ENCODE measurements at places on chromosomes 16 and 17.
A peak's percentile ranks its signal among the peaks of the same experiment; 100 is the strongest.

DNA sequence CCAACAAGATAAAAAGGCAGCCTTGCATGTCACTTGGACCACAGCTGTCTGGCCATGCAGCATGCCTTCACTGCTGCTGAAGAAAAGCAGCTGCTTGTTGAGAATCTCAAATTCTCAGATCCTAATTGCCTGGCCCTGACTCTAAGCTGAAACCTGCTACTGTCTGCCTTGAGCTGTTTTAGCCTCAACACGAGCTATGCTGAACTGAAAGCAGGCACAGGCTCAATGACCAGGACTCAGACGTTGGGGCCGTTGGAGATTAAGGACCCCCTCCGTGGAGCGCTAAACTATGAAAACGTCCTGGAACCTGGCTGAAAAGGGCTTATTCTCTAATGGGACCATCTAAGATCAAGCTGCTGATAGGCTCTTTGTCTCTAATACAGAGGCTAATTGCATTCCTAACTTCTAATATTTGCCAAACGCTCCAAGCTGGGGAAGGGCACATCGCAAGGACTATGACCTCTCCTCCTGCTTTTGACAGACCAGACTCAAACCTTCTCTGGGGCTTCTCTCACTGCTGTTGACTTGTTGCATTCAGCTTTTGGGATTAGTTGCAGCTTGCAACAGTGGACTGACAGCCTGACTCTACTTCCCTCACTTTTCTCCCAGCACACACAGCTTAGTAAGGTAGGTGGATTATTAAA is 4.6 kb upstream of the PLK1 start:
- DNase-seq: no peak

DNA sequence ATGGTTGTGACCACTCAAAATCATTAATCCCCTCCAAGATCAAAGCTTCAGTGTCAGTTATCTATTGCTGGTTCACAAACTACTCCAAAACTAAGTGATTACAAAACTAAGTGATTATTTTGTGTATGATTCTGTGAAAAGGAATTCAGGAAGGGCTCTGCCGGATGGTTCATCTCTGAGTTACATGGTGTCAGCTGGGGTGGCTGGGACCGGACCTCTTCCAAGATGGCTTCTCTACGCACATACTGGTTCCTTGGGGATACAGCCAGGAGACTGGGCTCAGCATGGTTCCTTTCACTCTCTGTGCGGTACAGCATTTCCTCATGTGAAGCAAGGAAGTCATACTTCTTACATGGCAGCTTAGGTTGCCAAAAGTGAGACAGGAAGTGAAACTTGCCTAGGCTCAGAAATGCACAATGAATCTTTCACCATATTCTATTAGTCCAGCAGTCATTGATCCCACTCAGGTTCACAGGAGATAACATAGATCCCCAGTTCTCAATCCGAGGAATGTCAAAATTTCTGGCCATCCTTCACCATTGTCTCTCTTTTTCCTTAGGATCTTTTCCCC is 97.9 kb upstream of the IRX6 start:
- no peak for DNase-seq

DNA sequence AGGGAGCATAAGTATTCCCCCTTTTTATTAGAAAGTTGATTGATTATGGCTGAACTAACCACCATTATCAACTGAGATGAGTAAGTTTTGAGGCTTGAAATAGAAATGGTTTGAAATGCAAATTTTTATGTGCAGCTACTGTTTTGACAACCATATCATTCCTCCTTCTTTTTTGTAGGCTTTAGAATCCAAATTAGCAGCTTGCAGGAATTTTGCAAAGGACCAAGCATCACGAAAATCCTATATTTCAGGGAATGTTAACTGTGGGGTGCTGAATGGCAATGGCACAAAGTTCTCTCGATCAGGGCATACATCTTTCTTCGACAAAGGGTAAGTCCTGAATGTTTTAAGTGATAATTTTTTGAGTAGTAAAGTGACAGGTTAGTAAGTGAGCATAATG is 24.1 kb downstream of the NDEL1 start:
- DNase-seq: no peak

GRCh38 chr17:7056386-7056785 is 12.5 kb upstream of the SLC16A11 start:
- no peak for DNase-seq

DNA sequence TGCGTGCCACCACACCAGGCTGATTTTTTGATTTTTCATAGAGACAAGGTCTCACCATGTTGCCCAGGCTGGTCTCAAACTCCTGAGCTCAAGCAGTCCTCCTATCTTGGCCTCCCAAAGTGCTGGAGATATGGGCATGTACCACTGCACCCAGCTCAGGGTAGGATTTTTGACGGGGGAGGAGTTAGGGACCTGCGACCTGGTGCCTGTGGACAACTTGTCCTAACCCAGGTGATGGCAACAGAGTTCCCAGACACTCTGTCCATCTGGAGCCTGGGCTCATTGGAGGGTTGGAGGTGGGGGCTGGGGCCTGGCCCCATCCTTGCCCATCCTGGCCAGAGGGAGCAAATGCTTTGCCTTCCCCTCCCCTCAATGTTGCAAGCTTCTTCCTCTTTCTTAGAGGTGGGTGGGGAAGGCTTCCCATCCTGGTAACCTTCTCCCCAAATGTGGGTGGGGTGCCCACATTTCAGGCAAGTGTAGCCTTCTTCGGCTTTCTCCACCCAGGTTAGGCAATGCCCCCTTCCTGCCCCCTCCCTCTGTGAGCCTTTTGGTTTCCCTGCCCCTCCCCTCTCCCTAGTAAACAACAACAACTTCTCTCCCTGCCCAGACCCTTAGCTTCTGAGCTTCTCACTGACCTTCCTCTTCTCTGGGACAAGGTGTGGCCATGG is 24.9 kb downstream of the RARA start:
- peak; percentile 94 for DNase-seq

DNA sequence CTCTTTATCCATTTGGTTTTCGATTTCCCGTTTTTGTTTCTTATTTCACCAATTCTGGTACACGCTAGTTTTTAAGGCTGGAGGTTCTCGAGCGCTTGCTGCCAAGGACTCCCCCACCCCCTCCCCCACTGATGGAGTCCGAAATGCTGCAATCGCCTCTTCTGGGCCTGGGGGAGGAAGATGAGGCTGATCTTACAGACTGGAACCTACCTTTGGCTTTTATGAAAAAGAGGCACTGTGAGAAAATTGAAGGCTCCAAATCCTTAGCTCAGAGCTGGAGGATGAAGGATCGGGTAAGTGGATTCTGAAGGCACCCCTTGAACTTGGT is 825 bp downstream of the RPTOR start:
- DNase-seq: no peak

DNA sequence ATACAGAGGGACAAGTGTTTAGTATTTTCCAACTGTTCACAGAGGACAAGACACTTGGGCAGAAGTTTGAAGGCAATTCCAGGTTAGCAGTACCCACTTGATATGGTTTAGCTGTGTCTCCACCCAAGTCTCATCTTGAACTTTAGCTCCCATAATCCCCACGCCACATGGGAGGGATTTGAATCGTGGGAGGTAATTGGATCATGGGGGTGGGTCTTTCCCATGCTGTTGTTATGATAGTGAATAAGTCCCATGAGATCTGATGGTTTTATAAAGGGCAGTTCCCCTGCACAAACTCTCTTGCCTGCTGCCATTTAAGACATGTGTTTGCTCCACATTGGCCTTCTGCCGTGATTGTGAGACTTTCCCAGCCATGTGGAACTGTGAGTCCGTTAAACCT is 668.9 kb downstream of the MAF start:
- DNase-seq: no peak

DNA sequence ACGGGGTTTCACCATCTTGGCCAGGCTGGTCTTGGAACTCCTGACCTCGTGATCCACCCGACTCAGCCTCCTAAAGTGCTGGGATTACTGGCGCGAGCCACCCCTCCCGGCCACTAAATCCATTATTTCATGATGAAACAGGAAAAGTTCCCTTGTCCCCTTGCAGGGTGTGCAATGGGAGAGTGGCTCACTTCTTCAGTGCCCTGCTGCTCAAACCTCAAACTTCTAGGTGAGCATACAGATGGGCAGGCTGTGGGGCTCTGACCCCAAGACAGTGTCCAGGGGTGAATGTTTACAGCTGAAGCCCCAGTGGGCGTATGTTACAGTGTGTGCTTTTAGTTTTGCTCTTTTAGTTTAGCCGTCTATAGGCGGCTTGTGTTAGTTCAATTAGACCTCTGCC is 34.7 kb downstream of the GJC1 start:
- DNase-seq: no peak

- no peak for DNase-seq
Measured at GRCh38 chr16:66289051-66289680, 77.3 kb upstream of the CDH5 start.

DNA sequence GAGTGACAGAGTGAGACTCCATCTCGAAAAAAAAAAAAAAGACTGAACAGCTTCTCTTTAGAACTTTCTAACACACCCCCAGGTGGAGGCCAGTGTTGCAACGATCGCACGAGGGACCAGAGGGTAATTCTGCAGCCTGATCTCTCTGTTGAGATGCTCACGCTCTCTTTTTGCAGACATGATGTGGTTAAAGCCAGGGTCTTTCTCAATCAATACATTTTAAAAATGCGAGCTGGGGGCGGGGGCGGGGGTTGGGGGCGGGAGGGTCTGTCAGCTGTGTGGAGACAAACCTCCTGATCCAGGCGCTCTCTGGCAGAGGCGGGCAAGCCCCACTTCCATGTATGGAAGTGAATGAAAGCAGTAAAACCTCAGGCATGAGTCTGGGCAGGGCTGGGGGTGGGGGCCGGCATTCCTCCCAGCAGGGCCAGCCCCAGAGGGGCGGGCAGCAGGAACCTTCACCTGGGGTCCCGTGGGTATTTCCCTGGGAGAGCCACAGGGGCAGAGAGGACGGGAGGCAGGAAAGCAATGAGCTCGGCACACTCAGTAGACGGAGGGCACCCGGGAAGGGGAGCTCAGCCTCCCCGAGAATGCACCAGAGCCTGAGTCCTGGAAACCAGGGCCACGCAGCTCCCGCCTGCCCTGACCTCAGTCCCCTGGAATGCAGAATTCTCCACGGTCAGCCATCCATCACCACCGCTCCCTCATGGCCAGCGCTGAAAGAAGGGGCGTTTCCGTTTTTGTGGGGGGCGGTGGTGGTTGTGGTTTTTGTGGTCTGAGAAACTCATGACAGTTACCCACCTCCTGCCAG is 28.0 kb downstream of the NXN start:
- DNase-seq: no peak

- no peak for DNase-seq
Measured at GRCh38 chr17:62052765-62053338, 12.2 kb downstream of the MED13 start.

DNA sequence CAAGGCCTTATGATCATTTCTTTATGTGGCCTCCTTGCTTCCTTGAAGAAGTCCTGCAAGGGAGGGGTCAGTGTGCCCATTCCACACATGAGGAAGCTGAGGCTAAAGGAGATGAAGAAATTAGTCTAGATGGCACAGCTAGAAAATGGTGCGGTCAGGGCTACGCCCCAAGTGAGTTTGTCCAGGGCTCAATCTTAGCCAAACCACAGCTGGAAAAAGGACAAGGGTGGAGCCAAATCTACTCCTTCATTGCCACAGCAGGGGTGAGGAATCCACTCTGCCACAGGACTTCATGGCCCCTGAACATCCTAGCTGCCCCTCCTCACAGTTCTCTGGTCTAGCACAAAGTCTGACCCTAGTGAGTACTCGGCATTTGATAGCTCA is 16.2 kb downstream of the BEAN1 start:
- no peak for DNase-seq

GRCh38 chr16:21083729-21084268 is 66.8 kb downstream of the DNAH3 start:
- DNase-seq: peak; percentile 47

- peak; percentile 95 for DNase-seq
Measured at GRCh38 chr17:82838386-82839063, 1.3 kb downstream of the ZNF750 start.

DNA sequence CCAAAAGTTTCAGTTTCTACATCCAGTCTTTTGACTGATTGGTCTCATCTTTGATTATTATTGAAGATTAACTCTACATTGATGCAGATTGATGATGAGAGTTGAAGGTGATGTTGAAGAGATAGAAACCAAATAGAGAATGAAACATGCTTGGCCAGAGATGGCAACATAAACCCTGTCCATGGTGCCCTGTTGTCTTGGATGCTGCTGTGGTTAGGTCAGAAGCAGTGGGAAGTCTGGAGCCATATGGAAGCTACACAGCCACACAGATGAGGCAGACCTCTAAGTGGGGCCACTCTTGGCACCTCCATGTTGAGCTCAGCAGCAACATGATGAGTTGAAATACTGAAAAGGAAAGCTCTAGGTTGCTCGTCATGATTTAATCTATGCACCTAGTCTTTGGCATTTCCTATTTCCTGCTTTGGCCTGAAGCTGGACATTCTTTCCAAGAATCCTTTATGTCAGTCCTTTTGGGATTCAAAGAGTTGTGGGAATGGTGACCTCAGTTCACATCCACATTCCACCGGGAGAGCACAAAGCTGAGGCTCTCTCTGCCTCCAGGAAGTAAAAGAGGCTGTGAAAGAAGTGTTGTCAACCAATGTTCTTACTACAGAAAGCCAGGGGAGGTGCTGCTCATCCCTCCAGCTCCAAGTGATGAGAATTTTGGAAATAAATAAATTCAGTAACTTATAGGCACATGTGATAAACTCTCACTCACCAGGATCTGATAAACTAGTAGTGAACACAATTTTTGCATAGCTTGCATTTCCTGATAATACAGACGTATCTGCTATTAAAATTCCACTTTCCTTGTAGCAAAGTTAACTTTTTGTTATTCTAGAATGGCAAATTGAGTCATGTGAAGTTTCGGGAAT is 127.7 kb upstream of the MAF start:
- no peak for DNase-seq
